NCI-H748 treated with DMSO at 0.1 percent for 48 hours (cell line): ENCODE measurements at places on chromosomes 3 and 15.

DNA sequence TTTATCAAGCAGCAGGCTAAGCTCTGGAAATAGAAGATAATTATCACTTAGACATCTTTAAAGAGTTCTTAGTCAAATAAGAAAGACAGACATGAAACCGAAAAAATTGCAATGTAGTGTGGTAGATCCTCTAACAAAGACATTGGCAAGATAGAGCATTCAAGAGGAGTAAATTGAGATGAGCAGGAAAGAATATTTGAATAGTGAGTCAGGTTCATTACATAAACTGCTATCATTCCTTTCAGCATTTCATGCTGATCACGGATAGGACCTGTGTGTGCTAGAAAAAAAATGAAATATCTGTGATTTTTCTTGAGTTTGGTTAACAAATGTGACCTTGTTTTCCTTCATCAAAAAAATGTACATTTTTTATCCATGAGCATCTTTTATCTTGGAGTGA is 460.9 kb downstream of the OTOL1 start:
- no peak for DNase-seq

DNA sequence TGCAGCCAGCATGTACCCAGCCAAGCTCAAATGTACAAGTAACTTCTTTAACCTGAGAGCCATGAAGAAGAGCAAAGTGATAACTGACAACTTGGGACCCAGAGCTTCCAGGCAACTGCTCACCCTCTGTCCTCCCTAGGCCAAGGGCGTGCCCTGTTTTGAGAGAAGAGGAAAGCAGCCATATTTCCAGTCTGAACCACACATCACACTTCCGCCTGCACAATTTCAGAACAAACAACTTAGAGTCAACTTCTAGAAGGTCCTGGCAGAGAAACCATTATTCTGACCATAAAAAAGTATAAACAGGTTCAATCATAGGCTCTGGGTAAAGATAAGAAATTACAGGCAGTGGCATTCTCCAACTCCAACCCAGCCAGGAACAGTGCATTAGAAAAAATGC is 50.1 kb downstream of the ITGB5 start:
- DNase-seq: no peak

GRCh38 chr15:44188795-44189194 is 6.3 kb downstream of the FRMD5 start:
- no peak for DNase-seq

DNA sequence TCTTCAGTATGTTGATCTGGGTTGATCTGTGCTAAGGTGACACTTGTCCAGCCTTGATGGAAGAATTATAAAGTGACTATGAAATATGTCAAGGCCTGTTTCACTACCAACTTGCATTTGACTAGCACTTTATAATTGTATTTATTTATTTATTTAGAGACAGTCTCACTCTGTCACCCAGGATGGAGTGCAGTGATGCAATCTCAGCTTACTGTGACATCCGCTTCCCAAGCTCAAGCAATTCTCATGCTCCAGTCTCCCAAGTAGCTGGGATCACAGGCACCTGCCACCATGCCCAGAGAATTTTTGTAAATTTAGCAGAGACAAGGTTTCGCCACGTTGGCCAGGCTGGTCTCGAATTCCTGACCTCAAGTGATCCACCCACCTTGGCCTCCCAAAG is 25.5 kb upstream of the LACTB start:
- no peak for DNase-seq

GRCh38 chr15:29870495-29871151 is 48.4 kb upstream of the TJP1 start:
- DNase-seq: no peak

GRCh38 chr3:39383045-39383880 is at the start of gene SLC25A38:
Gene SLC25A38 (plus strand): TSS chr3:39383370. CDS start chr3:39383725, 355 bp downstream.
- DNase-seq: no peak

- no peak for DNase-seq
These were observed 16.1 kb downstream of the BDH1 start for GRCh38 chr3:197539651-197540051.

- no peak for DNase-seq
These were observed 26.0 kb downstream of the SV2B start for GRCh38 chr15:91126080-91126479.

- DNase-seq: peak; percentile 35
These were observed 59.9 kb downstream of the ARHGEF26 start for GRCh38 chr3:154180836-154181691.

DNA sequence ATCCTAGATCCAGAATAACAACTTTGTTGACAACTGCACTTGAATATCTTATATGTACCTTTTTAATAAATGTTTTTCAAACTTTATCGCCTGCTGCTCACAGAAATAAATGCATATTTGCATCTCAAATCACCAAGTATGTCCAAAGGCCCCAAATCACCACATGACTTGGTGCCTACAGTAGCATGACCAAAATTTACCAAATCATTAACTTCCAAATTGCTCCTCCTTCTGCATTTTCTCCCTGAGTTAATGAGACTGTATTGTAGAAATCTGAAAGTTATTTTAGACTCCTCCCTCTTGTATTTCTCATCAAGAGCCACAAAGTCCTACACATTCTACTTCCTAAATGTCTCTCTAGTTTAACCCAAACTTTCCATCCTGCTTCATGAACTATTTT is 635.5 kb upstream of the NAALADL2 start:
- no peak for DNase-seq

GRCh38 chr3:36362216-36362615 is 18.1 kb upstream of the STAC start:
- DNase-seq: no peak

DNA sequence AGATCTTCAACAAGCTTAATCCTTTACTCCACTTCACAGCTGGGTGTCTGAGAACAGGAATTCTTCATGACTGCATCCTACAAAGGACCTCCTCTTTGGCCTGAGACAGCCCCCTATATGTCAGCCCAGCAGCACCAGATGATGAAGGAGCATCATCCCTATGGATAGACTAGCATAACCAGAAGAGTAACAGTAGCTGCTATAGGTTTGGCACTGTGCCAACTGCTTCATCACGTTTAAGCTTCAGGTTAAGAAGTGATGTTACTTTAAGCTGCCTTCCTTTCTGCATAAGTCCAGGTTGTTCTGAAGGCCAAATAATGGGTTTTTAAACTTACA is 50.6 kb downstream of the CMSS1 start:
- DNase-seq: no peak

- DNase-seq: no peak
These were observed 199.6 kb downstream of the SHOX2 start for GRCh38 chr3:157906627-157907026.

- no peak for DNase-seq
These were observed 112.9 kb upstream of the ARHGEF3 start for GRCh38 chr3:56914646-56915045.

DNA sequence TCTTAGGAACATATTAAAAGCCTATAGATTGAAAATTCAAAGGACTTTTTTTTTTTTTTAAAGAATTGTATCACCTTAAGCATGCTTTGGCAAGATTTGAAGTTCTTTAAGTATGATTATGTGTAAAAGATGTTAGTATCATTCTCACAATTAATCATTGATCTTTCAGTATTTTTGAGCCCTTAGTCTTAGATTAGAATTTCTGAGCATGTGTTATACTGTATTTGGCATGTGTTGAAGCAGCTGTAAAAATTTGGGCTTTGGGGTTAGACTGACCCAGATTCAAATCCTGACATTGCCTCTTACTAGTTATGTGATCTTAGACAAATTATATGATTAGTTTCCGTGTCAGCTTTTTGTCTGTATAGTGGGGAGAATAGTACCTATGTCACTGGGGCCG is 6.3 kb downstream of the OXSR1 start:
- no peak for DNase-seq

DNA sequence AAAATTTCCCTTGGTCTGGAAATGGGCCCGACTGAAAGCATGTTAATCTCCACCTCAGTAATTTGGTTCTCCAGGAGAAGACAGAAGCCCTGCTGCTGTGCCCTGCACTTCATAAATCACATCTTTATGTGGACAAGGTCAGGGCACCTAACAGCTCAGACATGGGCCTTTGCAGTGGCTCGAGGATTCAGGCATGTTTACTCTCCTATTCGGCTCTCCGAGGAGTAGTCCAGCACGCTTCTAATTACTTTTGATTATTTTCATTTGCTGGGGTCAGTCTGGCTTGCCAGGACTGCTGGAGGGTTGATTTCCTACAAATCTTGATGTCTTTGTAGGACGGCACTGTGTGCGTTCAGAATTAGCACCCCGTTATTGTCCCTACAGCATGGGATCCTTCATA is 511.2 kb downstream of the MECOM start:
- DNase-seq: no peak

DNA sequence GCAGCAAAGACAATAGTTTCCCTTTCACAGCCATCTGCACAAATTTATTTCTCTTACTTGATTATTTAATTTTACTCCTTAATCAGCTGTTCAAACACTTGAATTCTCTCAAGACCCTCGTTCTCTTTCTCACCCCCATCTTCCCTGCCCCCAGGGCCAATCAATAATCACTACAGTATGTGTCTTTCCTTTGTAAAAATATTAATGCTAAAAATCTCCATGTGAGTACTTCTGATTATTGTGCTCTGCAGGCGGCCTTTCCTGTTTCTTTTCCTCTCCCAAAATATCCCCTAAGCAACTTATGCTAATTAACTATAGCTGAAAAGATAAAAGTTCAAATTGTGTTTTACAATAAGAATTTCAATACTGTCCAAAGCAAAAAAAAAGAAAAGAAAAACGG is 617.0 kb upstream of the CBLB start:
- DNase-seq: peak; percentile 66

- no peak for DNase-seq
These were observed 44.8 kb downstream of the ANP32A start for GRCh38 chr15:68775671-68776476.
